GM06990 (cell line): ENCODE measurements at places on chromosomes 6 and 20.

GRCh38 chr6:164882236-164882635 is 427.2 kb downstream of the C6orf118 start:
- DNase-seq = no peak

DNA sequence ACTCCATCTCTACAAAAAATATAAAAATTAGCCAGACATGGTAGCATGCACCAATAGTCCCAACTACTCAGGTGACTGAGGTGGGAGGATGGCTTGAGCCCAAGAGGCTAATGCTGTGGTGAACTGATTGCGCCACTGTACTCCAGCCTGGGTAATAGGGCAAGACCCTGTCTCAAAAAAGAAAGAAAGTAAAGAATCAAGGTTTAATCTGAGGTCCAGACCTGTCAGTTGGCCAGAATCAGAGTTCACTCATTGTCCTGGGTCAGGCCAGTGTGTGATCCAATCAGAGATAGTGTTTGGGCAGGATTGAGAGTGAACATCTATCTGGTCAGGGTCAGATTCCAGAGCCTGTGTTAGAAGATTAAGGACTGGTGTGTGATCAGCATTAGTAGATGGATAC is 15.5 kb downstream of the TMEM63B start:
- no peak for DNase-seq

GRCh38 chr6:5229356-5229755 is 31.4 kb downstream of the LYRM4 start:
- DNase-seq = no peak

- no peak for DNase-seq
Measured at GRCh38 chr20:10110151-10110550, 75.4 kb downstream of the ANKEF1 start.

DNA sequence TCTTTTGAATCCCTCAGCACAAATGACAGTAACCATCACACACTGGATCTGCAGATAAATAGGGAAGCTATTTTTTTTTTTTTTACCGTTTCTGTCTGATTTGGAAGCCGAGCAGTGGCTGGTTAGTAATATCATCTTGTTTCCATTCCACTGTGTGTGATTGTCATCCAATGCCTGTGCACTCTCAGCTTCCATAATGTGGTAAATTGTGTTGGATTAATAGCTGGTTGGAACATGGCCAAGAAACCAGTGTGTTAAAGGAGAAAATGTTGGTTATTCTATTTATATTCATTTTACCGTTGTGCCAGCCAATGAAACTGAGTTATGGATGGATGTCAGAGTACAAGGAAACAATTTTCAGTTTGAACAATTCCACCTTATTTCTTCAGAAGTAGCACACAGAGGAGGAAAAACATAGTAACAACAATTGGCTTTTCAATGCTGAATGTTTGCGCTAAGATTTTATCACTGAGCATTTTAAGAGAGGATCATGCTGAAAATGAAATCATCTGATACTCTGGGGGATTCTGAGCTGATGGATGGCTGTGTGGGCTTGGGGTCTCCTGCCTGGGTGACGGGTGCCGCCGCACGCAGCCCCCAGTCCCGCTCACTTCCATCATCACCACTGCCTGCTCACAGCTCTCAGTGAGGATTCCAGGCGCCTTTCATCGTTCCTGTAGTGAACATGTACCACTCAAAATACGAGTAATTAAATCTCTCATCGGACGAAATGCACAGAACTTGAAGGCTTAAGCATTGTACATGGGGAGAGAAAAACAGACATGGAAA is 40.7 kb upstream of the EXOC2 start:
- DNase-seq = no peak

- no peak for DNase-seq
Measured at GRCh38 chr20:54088430-54088829, 18.0 kb upstream of the BCAS1 start.

- DNase-seq = peak; percentile 50
Measured at GRCh38 chr6:125910527-125910926, 46.0 kb upstream of the HINT3 start.
